ENCODE measurements at places on chromosomes 2 and 18.
A peak's percentile ranks its signal among the peaks of the same experiment; 100 is the strongest.

DNA sequence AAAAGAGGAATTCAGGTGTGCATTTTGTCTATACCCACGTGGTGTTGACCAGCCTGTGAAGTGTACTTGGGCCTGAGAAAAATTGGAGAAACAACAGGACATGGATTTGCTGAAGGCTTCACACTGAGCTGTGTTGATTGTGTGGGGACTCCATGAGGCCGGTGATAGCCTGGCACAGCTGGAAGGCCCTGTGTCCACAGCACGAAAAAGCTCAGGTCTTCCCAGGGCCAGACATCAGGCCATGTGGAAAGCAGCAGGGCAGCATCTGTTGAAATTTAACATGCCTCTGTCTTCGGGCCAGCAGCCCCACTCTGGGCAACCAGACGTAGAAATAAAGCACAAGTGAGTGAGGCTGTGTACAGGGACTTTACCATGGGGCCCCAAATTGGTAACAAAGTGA is 84.1 kb downstream of the HS6ST1 start:
- no peak for DNase-seq

DNA sequence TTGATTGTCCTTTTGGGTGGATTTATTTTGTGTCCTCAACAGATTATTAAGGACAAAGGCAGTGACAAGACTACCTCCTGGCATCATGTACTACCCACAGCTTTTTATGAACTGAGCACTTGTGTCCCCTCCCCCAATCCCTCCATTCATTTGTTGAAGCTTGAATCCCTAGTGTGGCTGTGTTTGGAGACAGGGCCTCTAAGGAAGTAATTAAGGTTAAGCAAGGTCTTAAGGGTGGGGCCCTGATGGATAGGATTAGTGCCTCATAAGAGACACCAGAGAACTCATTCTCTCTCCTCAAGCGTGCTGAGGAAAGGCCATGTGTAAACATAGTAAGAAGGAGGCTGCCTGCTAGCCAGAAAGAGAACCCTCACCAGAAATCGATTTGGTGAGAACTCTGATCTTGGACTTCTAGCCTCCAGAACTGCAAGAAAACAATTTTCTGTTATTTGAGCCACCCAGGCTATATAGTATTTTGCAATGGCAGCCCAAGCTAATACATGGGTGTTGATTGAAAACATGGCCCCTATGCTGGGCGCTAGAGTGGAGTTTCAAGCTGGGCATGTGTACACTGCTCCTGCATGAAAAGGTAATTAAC is 3.4 kb upstream of the MAP4K4 start:
- DNase-seq: no peak

DNA sequence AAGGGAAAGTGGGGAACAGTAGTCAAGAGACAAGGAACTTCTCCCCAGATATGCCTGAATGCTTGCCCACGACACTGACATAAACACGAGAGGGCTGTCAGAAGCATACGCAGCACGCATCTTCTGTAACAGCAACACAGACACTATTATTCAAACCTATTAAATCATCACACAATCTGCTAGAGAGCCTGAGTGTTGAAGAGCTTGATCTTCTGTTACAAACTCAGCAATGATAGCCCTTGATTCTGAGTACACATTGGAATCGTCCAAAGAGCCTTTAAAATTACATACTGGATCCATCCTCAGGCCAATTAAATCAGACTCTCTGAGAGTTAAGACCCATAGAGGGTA is 111.6 kb downstream of the ZNF521 start:
- no peak for DNase-seq

GRCh38 chr2:232629129-232629475 is 4.3 kb upstream of the EFHD1 start:
- no peak for DNase-seq

DNA sequence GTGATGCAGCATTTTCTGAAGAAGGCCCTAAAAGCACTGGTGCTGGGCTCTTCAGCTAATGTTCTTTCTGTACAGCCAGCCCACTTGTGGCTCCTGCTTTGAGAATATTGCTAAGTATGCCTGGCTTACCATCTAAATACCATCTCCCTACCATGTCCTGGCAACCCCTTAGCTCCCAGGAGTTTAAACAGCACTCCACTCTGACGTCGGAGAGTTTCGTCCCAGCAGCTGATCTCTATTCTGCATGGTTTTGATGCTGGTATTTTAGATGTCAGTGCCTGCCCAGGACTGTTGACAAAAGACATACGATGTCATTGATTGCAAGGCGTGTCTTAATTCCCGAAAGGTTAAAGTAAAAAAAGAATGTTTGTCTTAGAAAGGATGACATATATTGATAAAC is 47.0 kb upstream of the AFF3 start:
- no peak for DNase-seq

GRCh38 chr2:226578879-226579278 is 220.7 kb downstream of the IRS1 start:
- peak; percentile 31 for DNase-seq

- DNase-seq: no peak
These were observed 144.9 kb upstream of the MYCN start for GRCh38 chr2:15795426-15795825.

GRCh38 chr2:221569871-221570270 is 2.2 kb downstream of the EPHA4 start:
- no peak for DNase-seq

Data from fibroblast of skin of scalp (primary cell).